Caco-2 (cell line): ENCODE measurements at places on chromosomes 7 and 10. TPM values are rescaled to one million over a fixed set of nuclear protein-coding genes. Genes with fewer than 3 reads are reported as not detected.

DNA sequence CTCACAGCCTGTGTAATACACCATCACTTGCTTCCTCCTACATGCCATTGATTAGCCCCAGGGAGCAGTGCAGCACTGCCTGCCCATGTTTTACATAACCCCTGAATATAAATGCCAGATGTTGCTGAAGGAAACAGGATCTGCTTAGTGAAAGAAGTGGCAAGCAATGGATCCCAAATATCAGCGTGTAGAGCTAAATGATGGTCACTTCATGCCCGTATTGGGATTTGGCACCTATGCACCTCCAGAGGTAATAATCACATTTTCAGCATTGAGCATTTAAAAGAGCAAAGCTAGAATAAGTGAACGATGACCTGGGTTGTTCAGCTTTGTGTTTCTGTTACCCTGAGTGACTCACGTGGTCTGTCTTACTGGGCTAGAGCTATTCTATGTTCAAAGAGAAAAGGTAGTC is at the start of gene AKR1C4:
AKR1C4 (plus strand) TSS at position 136 of the 412 bp plus-strand sequence; CDS start at position 167, 31 bp downstream.
- H3K27ac ChIP-seq, result no peak within 1 kb of the TSS
- DNase-seq, result no peak
- no peaks in the 10 kb centered on the region for H3K27me3 ChIP-seq
- H3K4me1 ChIP-seq, result peaks cover 23% of the 10 kb centered on the region

GRCh38 chr10:33734393-33735155 is 400.1 kb upstream of the NRP1 start:
- H3K27ac ChIP-seq, result no peak overlapping the region
- H3K36me3 ChIP-seq, result no peaks in the 10 kb centered on the region
- H3K4me1 ChIP-seq, result 0 out of 2 replicates have a peak, but pooled peaks cover 4% of the 10 kb centered on the region
- no peak for DNase-seq
- no peaks in the 10 kb centered on the region; the same call in 1 of the 2 replicates for H3K27me3 ChIP-seq
- no peak overlapping the region for H3K4me3 ChIP-seq

- H3K4me1 ChIP-seq, result peaks cover 46% of the 10 kb centered on the region
- H3K27ac ChIP-seq, result peak overlapping the region; percentile 60
- H3K4me3 ChIP-seq, result no peak overlapping the region
- H3K36me3 ChIP-seq, result no peaks in the 10 kb centered on the region
- no peaks in the 10 kb centered on the region for H3K27me3 ChIP-seq
Measured at GRCh38 chr10:95508730-95509129, 52.4 kb downstream of the SORBS1 start.

- H3K27ac ChIP-seq, result no peak overlapping the region
- peaks cover 13% of the 10 kb centered on the region for H3K4me1 ChIP-seq
- no peaks in the 10 kb centered on the region for H3K36me3 ChIP-seq
- DNase-seq, result no peak
Measured at GRCh38 chr10:101155896-101156295, 24.8 kb downstream of the TLX1 start.

DNA sequence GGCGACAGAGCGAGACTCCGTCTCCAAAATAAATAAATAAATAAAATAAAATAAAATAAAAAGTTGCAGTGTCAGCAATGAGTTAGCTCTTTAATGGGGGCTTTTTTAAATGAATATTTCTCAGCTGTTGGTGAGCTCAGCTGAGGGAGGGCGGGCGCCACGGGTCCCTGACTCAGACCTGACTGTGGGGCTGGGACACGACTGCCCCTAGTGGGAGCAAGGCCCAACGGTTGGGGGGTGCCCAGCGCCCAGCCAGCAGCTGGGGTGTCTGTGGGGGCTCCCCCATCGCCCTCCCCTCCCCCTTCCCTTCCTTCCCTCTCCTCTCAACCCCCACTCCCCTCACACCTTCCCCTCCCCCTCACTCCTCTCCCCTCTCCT is 46.6 kb downstream of the PWWP2B start:
- H3K27ac ChIP-seq, result no peak overlapping the region
- H3K36me3 ChIP-seq, result no peaks in the 10 kb centered on the region
- H3K4me1 ChIP-seq, result peaks cover 22% of the 10 kb centered on the region
- no peak overlapping the region for H3K4me3 ChIP-seq

GRCh38 chr10:84065804-84066601 is 73.3 kb upstream of the GHITM start:
- H3K36me3 ChIP-seq, result no peaks in the 10 kb centered on the region
- no peak for DNase-seq
- no peak overlapping the region for H3K27ac ChIP-seq
- no peak overlapping the region for H3K4me3 ChIP-seq
- no peaks in the 10 kb centered on the region for H3K4me1 ChIP-seq

DNA sequence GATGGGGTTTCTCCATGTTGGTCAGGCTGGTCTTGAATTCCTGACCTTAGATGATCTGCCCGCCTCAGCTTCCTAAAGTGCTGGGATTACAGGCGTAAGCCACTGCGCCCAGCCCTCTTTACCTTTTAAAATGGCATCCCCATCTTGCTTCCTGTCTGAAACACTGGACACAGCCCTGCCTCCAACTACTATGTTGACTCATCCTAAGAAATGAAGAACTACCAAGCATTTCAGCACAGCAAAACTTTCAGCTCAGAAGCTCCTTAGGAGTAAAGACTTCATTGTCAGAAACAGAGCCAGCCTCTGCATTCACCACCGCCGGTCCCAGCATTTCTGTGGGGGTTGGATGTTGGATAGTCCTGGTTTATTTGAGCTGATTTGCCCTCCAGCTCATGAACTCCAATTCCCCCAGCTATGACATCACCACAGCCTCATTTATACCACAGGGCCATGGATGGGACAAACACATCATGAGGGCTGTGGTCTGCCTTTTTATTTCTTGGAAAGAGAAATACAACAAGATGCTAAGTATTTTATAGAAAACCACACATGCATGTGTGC is 123.5 kb downstream of the ADCY1 start:
- H3K27me3 ChIP-seq, result no peaks in the 10 kb centered on the region; the same call in 1 of the 2 replicates
- H3K27ac ChIP-seq, result no peak overlapping the region
- H3K4me3 ChIP-seq, result no peak overlapping the region
- DNase-seq, result peak; percentile 12
- H3K36me3 ChIP-seq, result no peaks in the 10 kb centered on the region

GRCh38 chr7:12643644-12644043 is 43.8 kb upstream of the ARL4A start:
- H3K36me3 ChIP-seq, result no peaks in the 10 kb centered on the region
- H3K4me1 ChIP-seq, result peaks cover 23% of the 10 kb centered on the region
- no peak for DNase-seq

DNA sequence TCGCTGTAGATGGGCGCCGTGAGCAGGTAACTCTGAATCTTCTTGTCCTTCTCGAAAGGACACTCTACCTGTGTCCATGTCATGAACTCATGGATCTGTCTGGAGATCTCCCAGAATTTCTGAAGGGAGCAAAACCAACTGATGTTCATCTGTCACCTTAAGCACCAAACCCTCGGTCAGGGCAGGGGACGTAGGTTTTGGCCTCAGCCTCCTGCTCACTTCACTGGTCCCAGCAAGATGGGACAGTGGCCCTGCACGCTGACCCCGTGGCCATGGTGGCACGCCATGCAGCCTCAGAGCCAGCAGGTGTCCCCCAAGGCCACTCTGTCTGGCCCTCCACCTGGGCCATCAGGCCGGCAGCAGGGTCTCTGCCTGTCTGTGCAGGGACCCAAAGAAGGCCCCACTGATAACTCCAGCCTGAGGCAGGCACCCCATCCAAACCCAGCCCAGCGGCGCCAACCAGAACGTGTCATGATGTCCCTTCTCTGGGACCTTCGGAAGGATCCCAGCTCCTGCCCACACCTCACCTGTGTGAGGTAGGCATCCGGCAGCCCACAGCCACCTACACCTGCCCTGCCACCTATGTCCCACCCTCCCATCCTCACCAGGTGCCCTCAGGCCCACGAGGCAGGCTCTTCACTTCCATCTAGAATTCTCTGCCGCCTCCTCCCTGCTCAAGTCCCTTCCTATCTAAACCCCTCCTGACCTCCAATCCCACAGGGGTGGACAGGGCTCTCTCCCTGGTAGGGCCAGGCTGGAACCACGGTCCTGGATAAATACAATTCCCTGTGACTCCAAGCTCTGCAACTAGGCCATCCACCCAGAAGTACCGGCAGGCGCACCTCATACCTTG is 59.0 kb downstream of the CSGALNACT2 start:
- no peak overlapping the region for H3K4me3 ChIP-seq
- no peak for DNase-seq
- H3K27ac ChIP-seq, result no peak overlapping the region
- no peaks in the 10 kb centered on the region for H3K4me1 ChIP-seq
- no peaks in the 10 kb centered on the region for H3K27me3 ChIP-seq
- no peaks in the 10 kb centered on the region for H3K36me3 ChIP-seq

DNA sequence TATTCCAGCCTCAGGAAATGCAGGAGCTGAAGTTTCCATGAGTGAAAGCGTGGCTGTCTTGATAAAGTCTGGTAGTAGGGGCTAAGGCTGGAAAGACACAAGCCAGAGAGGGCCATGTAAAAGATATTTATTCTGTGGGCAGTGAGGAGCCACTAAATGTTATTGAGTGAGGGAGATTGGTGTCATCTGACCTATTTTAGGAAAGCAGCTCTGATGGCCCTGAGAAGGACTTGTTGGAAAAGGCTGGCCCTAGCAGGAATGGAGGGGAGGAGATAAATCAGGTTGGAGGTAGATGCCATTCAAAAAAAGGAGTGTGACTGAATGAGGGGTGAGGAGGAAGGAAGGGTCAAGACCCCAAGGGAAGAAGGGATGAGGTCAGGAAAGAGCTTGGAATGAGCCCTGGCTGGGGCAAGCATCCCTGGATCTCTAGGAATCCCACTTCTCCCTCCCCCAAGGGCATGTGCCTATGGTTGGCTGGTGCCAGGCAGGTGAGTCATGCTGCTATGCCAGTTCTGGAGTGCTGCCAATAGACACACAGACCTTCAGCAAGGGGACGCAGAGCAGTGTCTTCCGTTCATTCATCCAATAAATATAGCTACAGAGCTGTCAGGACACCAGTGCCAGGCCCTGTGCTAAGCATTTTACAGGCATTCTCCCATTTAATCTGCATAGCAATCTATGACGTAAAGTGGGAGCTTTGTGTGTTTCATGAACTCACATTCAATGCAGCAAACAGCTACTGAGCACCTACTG is 2.0 kb downstream of the ANKRD2 start:
- H3K27ac ChIP-seq, result no peak overlapping the region
- no peak overlapping the region for H3K4me3 ChIP-seq
- no peaks in the 10 kb centered on the region for H3K36me3 ChIP-seq

DNA sequence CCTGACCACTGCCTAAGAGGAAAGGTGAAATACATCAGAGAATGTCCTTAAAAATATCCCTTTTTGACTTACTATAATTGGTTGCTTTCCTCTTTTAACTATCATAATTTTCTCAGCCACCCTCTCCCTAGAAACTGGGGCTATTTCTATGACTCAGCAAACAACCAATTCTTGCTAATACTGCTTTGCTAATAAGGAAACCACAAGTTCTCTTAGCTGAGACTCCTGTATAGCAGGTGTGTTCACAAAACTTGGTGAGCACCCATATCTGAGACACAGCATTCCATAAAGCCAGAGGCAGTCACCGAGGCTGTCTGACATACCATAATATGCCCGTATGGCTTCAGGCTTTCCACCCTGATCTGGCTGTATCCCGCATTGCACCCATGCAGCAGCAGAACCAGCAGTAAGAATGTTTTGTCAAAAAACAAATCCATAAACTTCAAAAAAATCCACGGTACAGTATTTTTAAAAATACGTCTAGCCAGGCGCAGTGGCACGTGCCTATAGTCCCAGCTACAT is 191.7 kb upstream of the C7orf33 start:
- no peaks in the 10 kb centered on the region for H3K4me1 ChIP-seq
- H3K4me3 ChIP-seq, result no peak overlapping the region
- DNase-seq, result no peak
- H3K27ac ChIP-seq, result no peak overlapping the region
- H3K36me3 ChIP-seq, result no peaks in the 10 kb centered on the region

DNA sequence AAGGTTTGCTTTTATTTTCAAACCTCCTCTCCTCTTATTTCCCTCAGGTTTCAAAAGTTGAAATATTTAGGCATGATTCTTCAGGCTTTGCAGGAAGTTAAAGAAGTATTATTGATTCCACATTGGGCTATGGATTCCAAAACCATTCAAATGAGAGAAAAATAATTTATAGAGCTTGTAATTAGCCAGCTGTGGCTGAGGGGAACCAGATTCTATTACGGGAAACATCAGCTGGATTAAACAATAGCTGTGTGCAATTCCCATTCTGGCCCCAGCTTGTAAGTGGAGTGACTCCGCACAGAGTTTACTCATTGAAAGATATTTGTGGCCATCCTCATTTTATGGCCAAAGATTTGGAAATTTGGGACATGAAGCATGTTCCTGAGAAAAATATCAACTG is 77.0 kb upstream of the PHYHIPL start:
- DNase-seq, result no peak
- H3K27me3 ChIP-seq, result no peaks in the 10 kb centered on the region
- H3K4me3 ChIP-seq, result no peak overlapping the region
- H3K36me3 ChIP-seq, result no peaks in the 10 kb centered on the region

DNA sequence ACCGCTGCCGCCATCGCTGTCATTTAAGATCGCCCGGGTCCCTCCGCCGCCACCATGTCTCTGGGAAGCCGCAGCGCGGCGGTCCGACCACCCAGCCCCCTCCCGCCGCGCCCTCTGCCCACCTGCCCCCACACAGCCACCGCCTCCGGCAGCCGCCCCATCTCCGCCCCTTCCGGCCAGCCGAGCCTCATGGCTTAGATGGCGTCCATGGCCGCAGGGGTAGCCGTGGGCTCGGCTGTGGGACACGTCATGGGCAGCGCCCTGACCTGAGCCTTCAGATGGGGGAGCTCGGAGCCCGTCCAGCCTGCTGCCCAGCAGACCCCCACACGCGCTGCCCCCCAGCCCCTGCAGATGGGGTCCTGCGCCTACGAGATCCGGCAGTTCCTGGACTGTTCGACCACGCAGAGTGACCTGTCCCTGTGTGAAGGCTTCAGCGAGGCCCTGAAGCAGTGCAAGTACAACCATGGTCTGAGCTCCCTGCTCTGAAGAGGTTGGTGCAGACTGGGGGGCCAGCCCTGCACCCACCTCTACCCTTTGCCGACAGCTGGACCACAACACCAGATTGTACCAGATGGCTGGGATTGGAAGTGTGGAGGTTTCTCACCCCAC is 38.0 kb upstream of the TARP start:
- H3K27me3 ChIP-seq, result no peaks in the 10 kb centered on the region
- no peaks in the 10 kb centered on the region for H3K36me3 ChIP-seq
- no peak overlapping the region for H3K27ac ChIP-seq
- peak overlapping the region; percentile 41 for H3K4me3 ChIP-seq
- DNase-seq, result no peak

GRCh38 chr10:44947371-44948152 is 12.0 kb upstream of the RASSF4 start:
- no peak overlapping the region for H3K4me3 ChIP-seq
- no peak for DNase-seq
- H3K36me3 ChIP-seq, result 0 out of 2 replicates have a peak, but pooled peaks cover 4% of the 10 kb centered on the region
- no peaks in the 10 kb centered on the region for H3K27me3 ChIP-seq

Gene NEUROD6
- not detected in 2 replicates for total RNA-seq

Gene PBLD
- 13.2 and 15.3 TPM in 2 replicates for total RNA-seq

Gene KLF14
- total RNA-seq, result 0.14 TPM in 1 of 2 replicates, not detected in the other

Gene TMEM229A
- total RNA-seq, result 0.50 and 0.88 TPM in 2 replicates

Gene VENTX
- total RNA-seq, result 0.12 TPM in 1 of 2 replicates, not detected in the other

Gene TAC1
- not detected in 2 replicates for total RNA-seq

Gene SSC4D
- total RNA-seq, result 1.1 and 1.6 TPM in 2 replicates

Gene KIAA1217
- total RNA-seq, result 166 and 171 TPM in 2 replicates

Gene ITIH5
- 0.18 and 0.51 TPM in 2 replicates for total RNA-seq
